Anterior cingulate cortex (tissue), 58 donors: ENCODE measurements at places on chromosomes 4 and X.

- DNase-seq: no peak
Observed at GRCh38 chr4:37827030-37827685, 672 bp downstream of the PGM2 start.

GRCh38 chrX:91414713-91415112, 19.9 kb upstream of the PABPC5 start:
- no peak for DNase-seq

DNA sequence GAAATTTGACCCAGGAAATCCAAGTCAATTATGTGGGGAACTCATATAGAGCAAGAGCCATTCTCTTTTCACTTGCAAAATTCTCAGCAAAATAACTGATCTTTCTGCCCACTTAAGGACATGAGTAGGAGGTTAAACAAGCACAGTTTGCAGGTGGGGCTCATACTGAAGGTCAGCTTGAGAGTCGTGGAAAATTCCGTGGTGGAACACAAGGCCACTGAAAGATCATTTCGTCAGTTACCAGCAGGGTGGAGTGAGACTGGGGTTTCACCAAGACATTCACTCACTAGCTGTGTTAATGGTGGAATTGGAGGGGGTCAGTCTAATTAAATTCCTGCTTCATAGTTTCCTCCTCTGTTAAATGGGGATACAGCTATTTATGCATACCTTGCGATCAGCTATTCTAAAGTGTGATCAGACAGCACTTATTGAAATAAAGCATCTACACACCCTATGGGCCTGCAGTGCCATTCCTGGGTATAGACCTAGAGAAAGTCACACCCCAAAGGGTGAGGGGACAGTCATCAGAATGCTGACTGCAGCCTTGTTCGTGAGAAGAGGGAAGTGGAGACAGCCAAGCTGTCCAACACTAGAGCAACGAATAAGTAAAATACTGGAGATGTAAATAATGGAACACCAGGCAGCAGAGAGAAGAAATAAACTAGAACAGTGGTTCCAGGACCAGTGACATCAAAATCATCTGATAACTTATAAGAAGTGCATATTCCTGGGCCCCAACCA, 42.7 kb upstream of the CLNK start:
- no peak for DNase-seq

- no peak for DNase-seq
Observed at GRCh38 chr4:161442921-161443320, 720.9 kb downstream of the FSTL5 start.

DNA sequence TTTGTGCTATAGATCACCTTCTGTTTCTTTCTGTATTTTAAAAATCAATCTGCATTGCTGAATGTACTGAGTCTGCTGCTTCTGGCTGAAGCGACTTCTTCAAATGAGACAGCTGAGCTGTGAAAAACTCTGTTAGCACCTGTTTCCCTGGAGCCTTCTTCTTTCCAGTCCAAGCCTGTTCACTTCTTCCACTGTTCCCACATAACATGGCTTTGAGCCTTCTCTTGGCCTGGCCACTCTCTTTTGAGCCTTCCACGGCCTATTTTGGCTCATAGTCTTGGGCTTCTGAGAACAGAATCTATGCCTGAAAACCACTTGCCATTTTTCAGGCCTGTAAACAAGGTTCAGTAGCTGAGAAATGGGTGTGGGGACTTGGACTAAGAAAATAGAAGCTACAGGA, 132.9 kb upstream of the IGFBP7 start:
- DNase-seq: peak; percentile 10

DNA sequence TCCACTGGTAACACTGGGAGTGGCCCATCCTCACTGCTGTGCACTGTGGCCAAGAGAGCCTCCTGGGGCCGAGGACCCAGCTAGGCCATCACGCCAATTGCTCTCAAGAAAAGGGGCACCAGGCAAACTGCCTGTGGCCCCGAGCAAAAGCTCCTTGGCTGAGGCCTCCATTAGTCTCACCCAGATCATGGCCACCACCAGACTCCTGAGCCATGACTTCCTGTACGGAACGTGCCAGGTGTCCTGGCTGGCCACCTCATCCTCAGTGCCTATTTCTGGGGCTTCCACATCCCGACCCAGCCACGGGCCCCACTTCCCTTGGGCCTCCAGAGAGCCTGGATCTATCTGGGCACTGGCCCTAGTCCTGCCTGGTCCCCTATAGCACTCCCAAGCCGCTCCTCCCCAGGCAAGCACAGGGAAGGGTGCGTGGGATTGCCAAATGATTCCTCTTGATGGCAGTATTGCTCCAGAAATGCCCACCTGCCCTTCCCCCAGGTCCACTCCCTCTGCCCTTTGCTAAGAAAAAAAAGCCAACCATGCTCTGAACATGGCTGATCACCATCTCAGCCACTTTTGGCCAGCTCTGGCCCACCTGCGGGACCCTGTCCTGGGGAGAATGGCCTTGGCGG, 212.6 kb upstream of the AGTR2 start:
- DNase-seq: no peak

GRCh38 chrX:51608766-51609165, 9.9 kb downstream of the CENPVL3 start:
- DNase-seq: no peak

DNA sequence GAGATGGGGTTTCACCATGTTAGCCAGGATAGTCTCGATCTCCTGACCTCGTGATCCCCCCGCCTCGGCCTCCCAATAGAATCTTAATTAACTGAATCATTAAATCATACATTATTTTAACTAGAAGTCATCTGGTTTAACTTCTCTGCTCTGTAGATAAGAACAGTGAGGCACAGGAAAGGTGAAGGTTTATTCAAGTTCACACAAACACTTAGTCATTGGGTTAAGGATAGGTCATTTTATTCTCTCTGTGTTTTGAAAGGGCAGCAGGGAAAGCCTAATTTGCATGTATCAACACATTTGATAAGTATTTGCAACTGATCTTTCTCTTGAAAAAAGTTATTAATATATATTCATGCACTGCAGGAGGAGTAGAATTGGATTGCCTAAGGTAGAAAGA, 1.1 kb upstream of the ETNPPL start:
- no peak for DNase-seq

GRCh38 chr4:107616838-107617389, 103.1 kb downstream of the PAPSS1 start:
- no peak for DNase-seq

- DNase-seq: no peak
Observed at GRCh38 chr4:90624781-90625180, 497.6 kb downstream of the CCSER1 start.

DNA sequence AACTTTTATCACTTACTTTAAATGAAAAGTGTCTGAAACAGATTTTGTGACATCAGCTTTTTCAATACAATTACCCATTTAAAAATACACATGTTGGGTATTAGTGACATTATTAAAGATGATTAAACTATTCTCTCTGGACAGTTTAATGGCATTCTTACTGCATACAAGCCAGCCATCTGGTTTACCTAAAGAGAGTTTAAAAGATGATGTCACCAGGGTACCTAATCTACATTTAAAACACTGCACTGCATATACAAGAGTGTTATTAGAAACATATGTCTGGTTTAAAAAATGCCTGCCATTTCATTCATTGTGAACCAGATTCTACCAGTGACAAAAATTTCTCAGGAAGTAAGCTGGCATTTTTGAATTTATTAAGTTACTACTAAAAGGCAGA, 919.1 kb downstream of the ADGRL3 start:
- no peak for DNase-seq

DNA sequence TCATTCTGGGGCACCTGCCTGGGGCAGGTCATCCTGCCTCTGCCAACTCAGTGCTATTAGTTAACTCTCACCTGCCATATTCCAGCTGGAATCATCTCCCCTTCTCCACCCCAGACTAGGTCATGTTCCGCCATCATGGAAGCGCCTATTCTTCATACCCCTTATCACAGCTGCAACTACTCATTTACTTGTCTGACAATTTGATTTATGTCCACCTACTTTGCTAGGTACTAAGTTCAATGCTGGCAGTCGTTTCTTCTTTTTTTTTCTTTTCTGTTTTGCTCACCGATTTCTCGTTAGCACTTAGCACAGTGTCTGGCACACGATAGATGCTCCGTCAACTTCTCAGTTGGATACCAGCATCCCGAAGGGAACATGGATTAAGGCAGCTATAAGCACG, 1.1 kb upstream of the FMR1 start:
- no peak for DNase-seq

DNA sequence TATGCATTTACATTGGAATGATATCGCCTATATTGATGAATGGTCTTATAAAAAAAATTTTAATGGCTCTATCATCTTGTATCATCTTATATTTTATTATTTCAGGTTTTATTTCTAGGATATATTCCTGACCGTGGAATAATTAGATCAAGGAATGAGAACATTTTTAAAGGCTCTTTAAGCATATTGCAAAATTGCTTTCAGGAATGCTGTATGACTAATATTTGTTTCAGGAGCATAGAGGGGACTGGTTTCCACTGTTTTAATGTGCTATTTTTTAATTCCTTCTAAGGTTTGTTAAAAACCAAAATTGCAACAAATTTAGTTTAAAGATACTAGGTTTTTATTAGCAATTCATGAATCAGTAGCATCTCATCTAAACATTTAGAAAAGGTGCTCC, 120.2 kb downstream of the BMPR1B start:
- no peak for DNase-seq
